ENCODE measurements at places on chromosomes 11 and 22.

DNA sequence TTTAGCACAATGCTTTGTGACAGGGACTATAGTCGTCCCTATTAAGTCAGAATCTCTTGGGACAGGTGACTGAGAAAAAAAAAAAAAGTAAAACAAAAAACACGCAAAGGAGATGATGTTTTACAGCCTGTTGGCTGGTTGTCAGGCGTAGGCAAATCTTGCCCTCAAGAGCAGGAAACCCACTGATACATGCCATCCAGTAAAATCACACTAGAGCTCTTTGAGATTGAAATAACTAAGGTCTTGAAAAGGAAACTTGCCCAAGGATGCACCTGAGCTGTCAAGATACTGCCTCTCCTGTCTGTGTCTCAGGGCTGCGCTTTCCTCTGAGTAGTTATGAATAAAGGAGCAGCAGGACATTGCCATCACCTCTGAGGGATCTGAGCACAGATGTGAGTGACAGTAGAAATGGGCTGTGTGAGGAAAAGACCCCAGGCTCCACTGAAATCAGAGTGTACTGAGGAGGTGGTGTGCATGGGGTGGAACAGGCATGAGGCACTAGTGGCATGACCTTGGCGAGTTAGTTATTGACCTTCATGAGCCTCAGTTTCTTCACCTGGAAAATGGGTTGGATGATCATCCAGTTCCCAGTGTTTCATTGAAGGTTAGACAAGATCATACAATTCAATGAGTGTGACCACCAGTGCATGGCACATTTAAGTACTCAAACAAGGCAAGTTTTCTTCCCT lies 23.3 kb downstream of the MICAL2 start:
- DNase-seq: no peak

- DNase-seq: no peak
Measured at GRCh38 chr11:65445101-65445603, 22.6 kb downstream of the NEAT1 start.

DNA sequence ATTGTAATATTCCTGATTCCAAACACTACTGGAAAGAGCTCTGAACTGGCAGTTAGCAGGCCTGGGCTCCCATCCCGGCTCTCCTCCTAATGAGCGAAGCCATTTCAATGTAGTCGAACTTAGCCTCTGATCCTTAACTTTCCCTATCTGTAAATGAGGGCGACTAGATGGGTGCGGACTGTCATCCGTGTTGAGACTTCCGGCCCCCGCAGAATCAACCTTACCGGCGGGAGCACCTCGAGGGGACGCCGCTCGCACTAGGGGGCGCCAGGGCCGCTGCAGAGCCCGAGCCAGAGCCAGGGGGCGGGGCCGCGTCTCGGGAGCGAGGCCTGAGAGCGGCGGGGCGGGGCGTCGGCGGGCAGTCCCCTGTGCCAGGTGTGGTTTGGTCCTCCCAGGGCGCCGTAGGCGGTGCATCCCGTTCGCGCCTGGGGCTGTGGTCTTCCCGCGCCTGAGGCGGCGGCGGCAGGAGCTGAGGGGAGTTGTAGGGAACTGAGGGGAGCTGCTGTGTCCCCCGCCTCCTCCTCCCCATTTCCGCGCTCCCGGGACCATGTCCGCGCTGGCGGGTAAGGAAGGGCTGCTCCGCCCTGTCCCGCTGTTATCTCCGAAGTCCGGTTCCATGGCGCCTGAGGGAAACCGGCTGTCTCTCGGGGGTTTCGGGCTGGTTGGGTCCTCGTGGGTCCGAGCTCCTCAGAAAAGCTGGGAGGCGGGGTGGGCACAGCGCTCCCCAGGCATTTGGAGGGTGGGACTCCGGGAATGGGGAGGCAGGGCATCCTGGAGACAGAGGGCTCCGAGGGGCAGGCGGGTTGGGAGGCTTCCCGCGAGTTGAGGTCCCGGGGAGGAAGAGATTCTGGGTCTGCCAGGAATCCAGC lies at the start of gene LIMK2:
Gene LIMK2 (plus strand): TSS at position 437 of the 869 bp plus-strand sequence. CDS start 111 bp downstream, at position 548.
- DNase-seq: peak; percentile 98

- DNase-seq: no peak
Measured at GRCh38 chr22:29668673-29669072, 51.1 kb upstream of the CABP7 start.

Measured in activated T-cell treated with anti-CD3 and anti-CD28 coated beads, Interleukin-2, amount 50 U/mL, for 48 hours (primary cell).